ENCODE measurements at places on chromosomes 6 and 20.

- DNase-seq = no peak
These were observed 237.2 kb downstream of the TFAP2A start for GRCh38 chr6:10177704-10178103.

- no peak for DNase-seq
These were observed 231.6 kb upstream of the MYLIP start for GRCh38 chr6:15897063-15897876.

DNA sequence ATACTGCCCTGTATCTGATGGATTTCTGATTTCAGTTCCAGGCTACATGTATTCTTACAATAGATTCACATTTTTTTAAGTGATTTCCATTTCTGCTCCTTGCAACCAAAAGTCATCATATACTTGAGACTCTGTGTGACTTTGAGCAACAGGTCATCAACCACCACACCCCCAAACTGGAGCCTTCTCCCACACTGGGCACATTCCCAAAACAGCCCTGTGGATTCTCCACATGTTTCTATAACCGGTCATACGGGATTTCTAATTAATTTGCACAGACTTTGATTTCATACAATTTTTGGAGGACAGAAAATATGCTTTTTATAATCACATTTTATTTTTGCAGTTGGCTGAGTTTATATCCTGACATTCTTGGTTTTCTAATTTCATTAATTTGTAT, 317.2 kb upstream of the ID4 start:
- DNase-seq = no peak

DNA sequence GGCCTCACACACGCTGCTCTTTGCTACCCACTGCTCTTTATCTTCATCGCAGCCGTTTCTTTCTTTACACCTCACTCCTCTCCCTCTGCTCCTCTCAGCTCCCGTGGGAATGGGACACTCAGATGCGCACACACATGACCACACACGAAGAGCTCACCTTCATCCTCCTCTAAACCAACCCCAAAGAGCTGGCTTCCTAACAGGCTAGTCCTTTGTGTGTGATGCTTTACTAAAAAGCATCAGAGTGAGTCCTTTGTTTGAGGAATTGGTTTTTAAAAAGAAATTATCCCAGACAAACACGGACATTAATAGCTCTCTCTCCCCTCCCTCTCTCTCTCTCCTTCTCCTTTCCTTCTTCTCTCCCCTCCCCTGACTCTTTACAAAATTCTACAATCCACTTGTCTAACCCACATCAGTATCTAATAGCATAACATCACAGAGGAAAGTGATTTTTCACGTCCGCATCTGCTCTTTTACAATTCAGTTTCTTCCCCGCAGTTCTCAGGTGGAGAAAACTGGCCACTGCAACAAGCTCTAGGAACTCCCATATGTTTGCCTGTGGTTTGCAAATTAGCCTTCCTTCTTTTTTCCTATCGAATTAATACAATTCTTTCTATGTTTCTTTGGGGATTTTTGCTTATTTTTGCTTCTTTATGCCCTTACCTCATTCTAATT, 306.8 kb upstream of the CNR1 start:
- DNase-seq = no peak

DNA sequence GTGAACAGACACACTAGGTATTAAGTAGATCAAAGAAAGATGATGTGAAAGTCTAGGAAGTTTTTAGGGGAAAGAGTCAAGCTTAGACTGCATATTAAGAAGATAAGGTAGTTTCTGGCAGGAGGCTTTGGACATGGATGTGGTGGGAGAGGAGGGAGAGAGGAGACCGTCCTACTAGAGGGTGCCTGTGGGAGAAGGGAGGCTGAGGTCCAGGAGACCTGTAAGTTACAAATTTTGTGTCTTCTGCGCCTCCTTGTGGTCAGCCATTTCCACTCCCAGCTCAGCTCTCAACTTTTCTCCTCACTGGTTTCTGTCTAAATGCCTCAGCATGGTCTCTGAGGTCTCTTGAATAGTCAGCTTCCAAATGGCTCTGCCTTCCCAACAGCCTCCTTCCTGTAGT, 193.5 kb downstream of the UNC5CL start:
- peak; percentile 3 for DNase-seq

GRCh38 chr6:141532211-141532610, 600.5 kb upstream of the GJE1 start:
- DNase-seq = no peak

- DNase-seq = no peak
These were observed 252.0 kb downstream of the TBX18 start for GRCh38 chr6:84512391-84512790.

GRCh38 chr6:54085541-54085940, 25.7 kb upstream of the MLIP start:
- DNase-seq = no peak

DNA sequence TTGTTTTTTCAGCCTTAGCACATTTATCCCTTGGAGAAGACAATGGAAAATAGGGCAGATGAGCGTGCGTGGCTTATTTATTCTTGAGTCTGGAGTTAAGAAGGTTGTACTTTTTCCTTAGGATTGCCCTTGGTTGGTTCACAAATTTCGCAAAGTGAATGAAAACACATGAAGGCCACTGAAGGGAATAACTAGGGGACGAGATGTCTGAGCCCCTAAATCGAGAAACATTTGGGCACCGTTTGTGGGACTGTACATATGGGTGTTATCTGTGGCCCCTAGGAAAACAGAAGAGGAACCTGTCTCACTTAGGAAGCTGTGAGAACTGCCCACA, 19.4 kb upstream of the TRIM27 start:
- DNase-seq = no peak

GRCh38 chr6:99575544-99576227, 7.2 kb upstream of the CCNC start:
- DNase-seq = no peak

DNA sequence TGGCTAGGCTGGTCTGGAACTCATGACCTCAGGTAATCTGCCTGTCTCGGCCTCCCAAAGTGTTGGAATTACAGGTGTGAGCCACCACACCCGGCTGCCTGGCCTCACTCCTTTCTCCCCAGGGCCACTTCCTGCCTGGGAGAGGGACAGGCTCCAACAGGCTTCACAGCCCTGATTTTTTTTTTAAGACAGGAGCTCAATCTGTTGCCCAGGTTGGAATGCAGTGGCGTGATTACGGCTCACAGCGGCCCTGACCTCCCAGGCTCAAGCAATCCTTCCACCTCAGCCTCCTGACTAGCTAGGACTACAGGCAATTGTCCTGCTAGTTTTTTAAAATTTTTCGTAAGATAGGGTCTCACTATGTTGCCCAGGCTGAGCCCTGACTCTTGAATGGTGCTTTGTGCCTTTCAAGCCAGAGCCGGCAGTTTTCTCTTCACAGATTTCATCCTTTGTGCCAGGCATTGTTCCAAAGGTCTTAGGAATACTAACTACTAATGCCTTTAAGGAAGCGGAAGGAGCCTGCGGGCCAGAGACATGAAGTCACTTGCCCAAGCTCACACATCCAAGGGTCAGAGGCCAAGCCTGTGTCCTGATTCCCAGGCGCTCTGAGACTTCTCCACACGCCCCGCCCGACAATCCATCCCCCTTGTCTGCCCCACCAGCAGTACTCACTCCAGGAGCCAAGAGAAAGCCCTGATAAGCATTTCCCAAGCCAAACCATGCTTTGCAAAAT, 19.2 kb downstream of the CAPN11 start:
- no peak for DNase-seq

DNA sequence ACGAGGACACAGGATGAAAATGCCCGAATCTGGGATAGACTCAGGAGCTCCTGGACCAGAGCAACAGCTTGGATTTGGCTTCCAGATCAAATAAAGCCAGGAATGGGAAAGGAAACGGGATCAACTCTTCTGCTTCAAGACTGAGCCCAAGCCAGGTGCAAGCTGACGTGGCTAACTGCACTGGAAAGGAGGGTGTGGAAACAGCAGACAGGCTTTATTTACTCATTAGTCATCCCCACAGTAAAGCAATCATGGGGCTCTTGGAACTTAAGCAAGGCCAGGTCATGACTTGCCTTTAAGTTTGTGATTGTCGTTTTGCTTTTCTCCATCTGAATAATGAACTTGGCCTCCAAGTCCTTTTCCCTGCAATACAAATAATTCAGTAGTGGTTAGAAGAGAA, 45.2 kb downstream of the KIF16B start:
- no peak for DNase-seq

DNA sequence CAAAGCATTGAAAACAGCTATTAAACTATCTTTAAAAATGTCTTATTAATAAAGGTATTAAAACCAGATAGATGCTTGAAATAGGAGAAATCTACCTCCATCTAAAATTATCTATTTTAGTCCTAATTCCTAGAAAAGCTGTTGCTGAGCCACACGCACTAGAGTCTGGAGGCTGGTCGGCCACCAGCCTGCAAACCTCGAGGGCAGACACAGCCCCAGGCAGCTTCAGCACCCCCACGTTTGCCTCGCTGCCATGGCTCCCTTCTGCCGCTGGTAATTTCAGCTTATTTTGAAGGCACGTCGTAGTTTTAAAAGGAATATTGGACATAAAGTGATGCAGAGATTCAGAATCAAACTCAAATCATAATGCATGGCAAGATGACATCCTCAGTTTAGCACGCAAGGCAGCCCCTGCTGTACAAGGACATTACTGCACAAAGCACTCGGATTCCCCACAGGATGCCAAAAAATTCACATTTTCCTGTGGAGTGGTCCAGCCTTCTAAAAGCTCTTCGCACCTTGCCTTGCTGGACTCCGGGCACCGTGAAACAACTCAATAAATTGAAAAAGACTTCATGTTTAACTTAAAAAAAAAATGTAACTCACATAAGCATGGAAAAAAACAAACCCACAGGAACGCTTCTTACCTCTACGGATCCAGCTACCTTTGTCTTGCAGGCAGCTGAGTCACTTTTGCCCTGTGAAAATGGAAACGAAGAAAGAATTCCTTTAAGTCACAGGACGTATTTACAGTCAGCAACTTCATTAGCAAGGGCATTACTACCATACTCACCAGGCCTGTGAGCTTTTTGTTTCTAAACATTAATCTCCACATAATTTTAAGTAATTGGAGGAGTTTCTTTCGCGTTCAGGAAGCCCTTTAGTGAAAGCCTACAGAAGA, 143.4 kb upstream of the RPS6KA2 start:
- DNase-seq = no peak

DNA sequence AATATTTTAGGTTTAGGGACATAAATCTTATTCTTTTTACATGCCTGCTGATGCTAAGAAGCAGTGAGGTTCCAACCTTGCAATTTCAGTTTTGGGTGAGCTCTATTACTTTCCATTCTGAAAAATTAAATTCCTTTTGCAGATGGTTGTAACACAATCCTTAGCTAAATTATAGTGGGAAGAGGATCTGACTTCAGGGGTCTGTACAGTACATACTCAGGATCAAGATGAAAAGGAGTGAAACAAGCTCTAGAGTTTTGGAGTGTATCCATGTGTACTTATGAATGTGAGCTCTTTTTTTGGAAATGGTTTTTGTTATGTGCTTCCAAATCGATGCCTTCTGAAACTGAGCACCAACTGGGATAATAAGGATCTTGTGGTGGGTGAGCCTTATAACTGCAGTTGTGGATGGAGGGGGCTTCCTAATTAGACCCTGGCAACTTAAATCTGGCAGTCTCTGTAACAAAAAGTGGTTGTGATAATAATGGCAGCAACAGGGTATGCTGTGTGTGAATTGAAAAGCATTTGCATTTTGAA, 218.8 kb upstream of the MAP3K7 start:
- no peak for DNase-seq

DNA sequence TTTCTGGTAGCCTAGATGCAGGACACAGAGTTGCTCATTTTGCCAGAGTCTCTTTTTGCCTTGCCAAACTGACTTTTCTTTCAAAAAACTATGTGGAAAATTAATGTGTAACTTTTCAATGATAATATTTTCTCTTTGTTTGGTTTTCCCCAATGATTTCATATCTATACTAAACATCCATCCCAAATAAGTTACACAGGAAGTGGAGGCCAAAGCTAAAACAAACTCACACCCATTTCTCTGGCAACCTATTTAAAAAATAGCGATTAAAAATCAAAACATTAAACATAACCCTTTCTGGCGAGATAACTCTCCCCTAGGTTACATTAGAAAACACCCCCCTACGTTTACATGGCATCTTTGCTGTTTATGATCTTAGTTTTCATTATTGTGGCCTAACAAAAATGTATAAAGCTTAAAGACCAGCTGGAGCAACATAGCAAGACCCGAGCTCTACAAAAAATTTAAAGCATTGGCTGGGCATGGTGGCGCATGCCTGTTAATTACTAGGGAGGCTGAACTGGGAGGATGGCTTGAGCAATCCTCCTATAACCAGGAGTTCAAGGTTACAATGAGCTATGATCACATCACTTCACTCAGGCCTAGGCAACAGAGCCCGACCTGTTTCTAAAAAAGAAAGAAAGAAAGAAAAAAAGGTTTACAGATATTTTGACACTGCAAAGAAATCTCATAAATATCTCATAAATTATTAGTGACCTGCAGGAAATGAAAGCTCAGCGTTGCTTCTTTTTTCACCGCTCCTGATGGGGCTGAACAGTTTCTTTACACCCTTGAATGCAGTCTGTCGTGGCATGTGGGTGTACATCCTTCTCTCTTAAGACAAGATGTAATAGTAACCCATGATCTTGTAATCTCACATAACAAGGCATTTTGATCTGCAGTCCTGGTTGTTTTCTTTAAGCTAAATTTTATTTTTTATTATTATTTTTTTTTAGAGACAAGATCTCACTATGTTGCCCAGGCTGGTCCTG, 32.8 kb upstream of the CEP85L start:
- no peak for DNase-seq

DNA sequence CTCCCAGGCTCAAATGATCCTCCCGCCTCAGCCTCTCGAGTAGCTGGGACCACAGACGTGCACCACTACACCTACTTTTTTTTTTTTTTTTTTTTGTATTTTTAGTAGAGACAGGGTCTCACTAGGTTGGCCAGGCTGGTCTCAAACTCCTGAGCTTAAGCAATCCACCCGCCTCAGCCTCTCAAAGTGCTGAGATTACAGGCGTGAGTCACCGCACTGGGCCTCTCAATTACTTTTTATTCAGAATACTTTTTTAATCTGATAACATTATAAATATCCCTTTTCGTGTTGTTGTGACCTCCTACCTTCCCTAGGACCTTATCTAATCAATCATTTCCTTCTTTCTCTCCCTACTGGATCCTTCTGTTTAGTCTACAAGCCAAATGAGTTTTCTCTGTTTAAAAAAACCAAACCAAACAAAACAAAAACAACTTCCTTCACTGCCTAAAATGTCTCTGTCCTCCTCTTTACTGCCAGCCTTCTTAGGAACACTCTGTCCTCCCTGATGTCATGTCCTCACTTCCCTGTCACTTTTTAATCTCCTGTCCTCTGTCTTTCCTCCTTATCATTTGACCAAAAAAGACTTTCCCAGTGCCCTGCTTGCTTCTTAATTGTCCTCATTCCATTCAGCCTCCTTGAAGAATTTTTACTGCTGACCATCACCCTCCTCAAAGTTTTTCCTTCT, 85.0 kb downstream of the CAP2 start:
- DNase-seq = no peak

DNA sequence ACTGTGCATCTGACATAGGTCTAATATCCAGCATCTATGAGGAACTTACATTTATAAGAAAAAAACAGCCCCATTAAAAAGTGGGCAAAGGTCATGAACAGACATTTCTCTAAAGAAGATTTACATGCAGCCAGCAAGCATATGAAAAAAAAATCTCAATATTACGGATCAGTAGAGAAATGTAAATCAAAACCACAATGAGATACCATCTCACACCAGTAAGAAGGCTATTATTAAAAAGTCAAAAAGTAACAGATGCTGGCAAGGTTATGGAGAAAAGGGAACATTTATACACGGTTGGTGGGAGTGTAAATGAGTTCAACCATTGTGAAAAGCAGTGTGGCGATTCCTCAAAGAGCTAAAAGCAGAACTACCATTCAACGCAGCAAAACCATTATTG, 13.1 kb downstream of the METTL24 start:
- DNase-seq = no peak

GRCh38 chr20:4728120-4728760, 6.5 kb downstream of the PRND start:
- no peak for DNase-seq

Data from stimulated activated CD4-positive, alpha-beta T cell treated with anti-CD3 and anti-CD28 coated beads, Interleukin-4, amount 100 ng/mL, for 1 hour (primary cell).